ENCODE measurements at places on chromosomes 4 and X. TPM values are rescaled to one million over a fixed set of nuclear protein-coding genes. Genes with fewer than 3 reads are reported as not detected.

DNA sequence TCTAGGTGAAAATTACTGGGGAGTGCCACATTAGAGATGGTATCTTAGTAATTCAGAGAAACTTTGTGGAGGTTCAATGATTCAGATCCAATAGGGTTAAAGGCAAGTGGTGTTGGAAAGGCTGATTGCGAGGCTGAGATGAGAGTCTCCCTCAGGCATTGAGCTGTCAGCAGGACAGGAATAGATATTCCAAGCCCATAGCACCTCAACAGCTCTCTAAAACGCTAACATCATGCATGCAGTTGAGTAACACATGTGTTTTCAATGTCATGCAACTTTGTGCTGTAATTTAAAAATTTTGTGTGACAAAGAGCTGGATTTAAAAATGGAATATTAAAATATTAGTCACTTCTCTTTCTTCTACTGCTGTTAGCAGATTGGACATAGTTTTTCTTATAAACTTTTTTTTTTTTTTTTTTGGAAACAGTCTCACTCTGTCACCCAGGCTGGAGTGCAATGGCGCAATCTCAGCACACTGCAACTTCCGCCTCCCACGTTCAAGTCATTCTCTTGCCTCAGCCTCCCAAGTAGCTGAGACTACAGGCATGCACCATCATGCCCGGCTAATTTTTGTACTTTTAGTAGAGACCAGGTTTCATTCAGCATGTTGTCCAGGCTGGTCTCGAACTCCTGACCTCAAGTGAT, 173.5 kb upstream of the C1QTNF7 start:
- no peaks in the 10 kb centered on the region for H3K36me3 ChIP-seq
- H3K4me1 ChIP-seq, result no peaks in the 10 kb centered on the region
- H3K4me3 ChIP-seq, result no peak overlapping the region
- peaks cover 2% of the 10 kb centered on the region for H3K27me3 ChIP-seq
- H3K27ac ChIP-seq, result no peak overlapping the region

DNA sequence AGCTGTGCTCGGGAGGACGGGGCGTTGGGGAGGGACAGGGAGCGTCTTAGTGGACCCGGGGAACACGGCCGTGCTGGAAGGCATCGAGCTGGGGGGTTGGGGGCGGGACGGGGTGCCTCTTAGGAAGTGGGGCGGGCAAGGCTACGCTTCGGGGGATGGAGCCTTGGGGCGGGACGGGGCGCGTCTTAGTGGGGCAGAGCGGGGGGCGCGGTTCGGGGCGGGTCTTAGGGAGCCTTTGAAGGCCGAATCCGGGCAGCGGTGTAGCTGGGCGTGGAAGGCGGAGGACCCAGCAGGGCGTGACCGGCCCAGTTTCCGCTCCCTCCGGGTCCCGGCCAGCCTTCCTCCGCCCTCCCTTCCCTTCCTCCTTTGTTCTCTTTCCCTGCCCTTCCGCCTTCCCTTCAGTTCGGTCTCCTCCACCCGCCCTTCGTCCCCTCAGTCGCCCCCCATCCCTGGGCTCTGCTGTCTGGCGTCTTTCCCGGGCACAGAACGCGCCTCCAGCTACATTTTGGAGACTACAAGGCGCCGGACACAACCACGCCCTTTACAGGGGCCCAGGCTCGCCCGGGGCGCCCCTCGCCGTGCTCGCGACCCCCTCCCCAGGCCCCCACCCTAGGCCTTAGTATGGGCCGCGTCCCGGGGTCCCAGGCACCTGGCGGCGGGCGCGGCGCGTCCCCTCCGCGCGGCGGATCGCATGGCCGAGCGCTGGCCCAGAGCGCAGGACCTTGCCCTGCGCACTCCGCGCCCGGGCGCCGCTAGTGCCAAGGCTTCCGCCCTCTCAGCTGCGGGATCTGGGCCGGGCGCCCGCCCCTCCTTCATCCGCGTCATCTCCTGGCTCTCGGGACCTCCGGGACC, at the start of gene ARSD:
ARSD (minus strand) TSS at position 757 of the 852 bp plus-strand sequence; CDS start at position 693, 64 bp downstream.
- peaks cover 4% of the 10 kb centered on the region for H3K27me3 ChIP-seq
- H3K36me3 ChIP-seq, result peaks cover 8% of the 10 kb centered on the region
- H3K4me1 ChIP-seq, result no peaks in the 10 kb centered on the region

- H3K27ac ChIP-seq, result no peak overlapping the region
- no peaks in the 10 kb centered on the region for H3K27me3 ChIP-seq
- H3K4me1 ChIP-seq, result no peaks in the 10 kb centered on the region
- H3K36me3 ChIP-seq, result no peaks in the 10 kb centered on the region
- DNase-seq, result no peak
These were observed 33.1 kb downstream of the MAGEB10 start for GRCh38 chrX:27840881-27841280.

GRCh38 chr4:128812442-128813235, 3.1 kb downstream of the JADE1 start:
- peaks cover 6% of the 10 kb centered on the region for H3K36me3 ChIP-seq
- peaks cover 11% of the 10 kb centered on the region for H3K27me3 ChIP-seq
- H3K27ac ChIP-seq, result peak overlapping the region; percentile 49
- peak; percentile 59 for DNase-seq
- H3K4me1 ChIP-seq, result peaks cover 12% of the 10 kb centered on the region

GRCh38 chr4:176350671-176351070, 30.9 kb downstream of the SPCS3 start:
- peak overlapping the region; percentile 15 for H3K4me3 ChIP-seq
- H3K36me3 ChIP-seq, result peaks cover 47% of the 10 kb centered on the region
- DNase-seq, result no peak
- H3K4me1 ChIP-seq, result no peaks in the 10 kb centered on the region
- no peaks in the 10 kb centered on the region for H3K27me3 ChIP-seq
- H3K27ac ChIP-seq, result no peak overlapping the region

GRCh38 chr4:7255488-7255881, 63.1 kb downstream of the SORCS2 start:
- H3K4me1 ChIP-seq, result no peaks in the 10 kb centered on the region
- no peak for DNase-seq
- H3K27ac ChIP-seq, result no peak overlapping the region

GRCh38 chr4:82852751-82853285, 38.1 kb downstream of the SEC31A start:
- H3K4me1 ChIP-seq, result no peaks in the 10 kb centered on the region
- peaks cover 34% of the 10 kb centered on the region for H3K36me3 ChIP-seq
- no peak for DNase-seq
- no peak overlapping the region for H3K27ac ChIP-seq

DNA sequence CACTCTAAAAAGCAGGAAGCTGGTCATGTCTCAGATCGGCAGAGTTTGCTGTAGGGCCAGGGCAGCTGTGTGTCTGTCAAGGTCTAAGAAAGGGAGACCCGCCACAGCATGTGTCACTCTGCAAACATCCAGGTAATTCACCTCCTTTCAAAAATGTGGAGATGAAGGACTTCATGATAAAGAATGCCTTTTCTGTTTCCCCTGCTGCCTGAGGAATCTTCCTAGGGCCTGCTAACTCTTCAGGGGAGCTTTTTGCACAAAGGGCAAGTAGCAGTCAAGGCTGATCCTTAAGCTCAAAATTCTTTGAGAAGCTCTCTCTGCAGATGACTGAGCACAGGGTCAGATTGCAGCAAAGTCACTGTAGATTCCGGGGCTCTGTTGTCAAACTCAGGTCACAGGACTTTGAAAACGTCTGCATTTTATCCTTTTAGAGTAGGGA, 21.1 kb downstream of the RASL11B start:
- no peaks in the 10 kb centered on the region for H3K4me1 ChIP-seq
- H3K27ac ChIP-seq, result no peak overlapping the region
- H3K27me3 ChIP-seq, result peaks cover 2% of the 10 kb centered on the region
- no peak overlapping the region for H3K4me3 ChIP-seq
- peaks cover 39% of the 10 kb centered on the region for H3K36me3 ChIP-seq
- no peak for DNase-seq

- no peak for DNase-seq
- peaks cover 10% of the 10 kb centered on the region for H3K4me1 ChIP-seq
- H3K36me3 ChIP-seq, result no peaks in the 10 kb centered on the region
- no peak overlapping the region for H3K27ac ChIP-seq
- no peaks in the 10 kb centered on the region for H3K27me3 ChIP-seq
These were observed 6.0 kb downstream of the RASGEF1B start for GRCh38 chr4:81465406-81466340.

- no peak overlapping the region for H3K4me3 ChIP-seq
- no peaks in the 10 kb centered on the region for H3K27me3 ChIP-seq
- H3K4me1 ChIP-seq, result no peaks in the 10 kb centered on the region
- H3K27ac ChIP-seq, result no peak overlapping the region
- H3K36me3 ChIP-seq, result no peaks in the 10 kb centered on the region
These were observed 61.2 kb upstream of the HOPX start for GRCh38 chr4:56742080-56742871.

GRCh38 chr4:88893961-88894360, 163.0 kb downstream of the FAM13A start:
- peaks cover 3% of the 10 kb centered on the region for H3K4me1 ChIP-seq
- no peak overlapping the region for H3K4me3 ChIP-seq
- no peak overlapping the region for H3K27ac ChIP-seq
- DNase-seq, result no peak

- peaks cover 4% of the 10 kb centered on the region for H3K36me3 ChIP-seq
- peaks cover 19% of the 10 kb centered on the region for H3K4me1 ChIP-seq
- H3K27ac ChIP-seq, result no peak overlapping the region
- no peak overlapping the region for H3K4me3 ChIP-seq
- no peak for DNase-seq
These were observed 217.6 kb downstream of the PTTG2 start for GRCh38 chr4:38177641-38178391.

DNA sequence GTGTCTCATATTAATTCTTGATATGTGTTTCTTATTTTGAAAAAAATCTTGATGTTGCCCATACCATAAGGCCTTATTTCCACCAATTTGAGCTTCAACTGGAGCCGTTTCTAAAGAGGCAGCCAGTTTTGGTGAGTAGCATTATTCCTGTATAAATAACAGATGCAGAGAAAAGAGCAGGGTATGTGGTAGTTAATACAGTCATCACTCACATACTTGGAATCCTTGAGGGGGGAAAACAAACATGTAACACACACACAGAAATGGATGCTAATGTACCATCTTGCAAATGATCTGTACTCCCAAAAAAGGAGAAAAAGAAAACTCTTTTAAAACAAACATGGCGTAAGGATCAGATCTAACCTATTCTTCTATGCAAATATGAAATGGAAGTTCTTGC, 389.7 kb downstream of the GPM6A start:
- no peaks in the 10 kb centered on the region for H3K27me3 ChIP-seq
- no peaks in the 10 kb centered on the region for H3K36me3 ChIP-seq
- no peak overlapping the region for H3K27ac ChIP-seq
- H3K4me3 ChIP-seq, result no peak overlapping the region

- no peaks in the 10 kb centered on the region for H3K27me3 ChIP-seq
- no peaks in the 10 kb centered on the region for H3K4me1 ChIP-seq
- H3K36me3 ChIP-seq, result no peaks in the 10 kb centered on the region
- H3K27ac ChIP-seq, result no peak overlapping the region
- H3K4me3 ChIP-seq, result no peak overlapping the region
- no peak for DNase-seq
These were observed 929.5 kb downstream of the DMD start for GRCh38 chrX:32281853-32282252.

- DNase-seq, result no peak
- no peak overlapping the region for H3K27ac ChIP-seq
- no peaks in the 10 kb centered on the region for H3K27me3 ChIP-seq
- H3K4me3 ChIP-seq, result no peak overlapping the region
These were observed 416.4 kb downstream of the CCSER1 start for GRCh38 chr4:90543419-90544170.

The MAGED4B gene
- 129 TPM for total RNA-seq

The MAPK10 gene
- 2.0 TPM for total RNA-seq

The ADH6 gene
- total RNA-seq, result not detected

The PDZD4 gene
- total RNA-seq, result 2.6 TPM

The C4orf36 gene
- total RNA-seq, result 0.72 TPM

The GPRASP3 gene
- total RNA-seq, result 10.5 TPM

The HPSE gene
- total RNA-seq, result 41.0 TPM

The TRMT44 gene
- total RNA-seq, result 38.5 TPM

The CXCL8 gene
- total RNA-seq, result not detected

Data from endothelial cell (in vitro differentiated cells).